SJSA1 (cell line): ENCODE measurements at places on chromosomes 2 and 18. TPM values are rescaled to one million over a fixed set of nuclear protein-coding genes. Genes with fewer than 3 reads are reported as not detected.

DNA sequence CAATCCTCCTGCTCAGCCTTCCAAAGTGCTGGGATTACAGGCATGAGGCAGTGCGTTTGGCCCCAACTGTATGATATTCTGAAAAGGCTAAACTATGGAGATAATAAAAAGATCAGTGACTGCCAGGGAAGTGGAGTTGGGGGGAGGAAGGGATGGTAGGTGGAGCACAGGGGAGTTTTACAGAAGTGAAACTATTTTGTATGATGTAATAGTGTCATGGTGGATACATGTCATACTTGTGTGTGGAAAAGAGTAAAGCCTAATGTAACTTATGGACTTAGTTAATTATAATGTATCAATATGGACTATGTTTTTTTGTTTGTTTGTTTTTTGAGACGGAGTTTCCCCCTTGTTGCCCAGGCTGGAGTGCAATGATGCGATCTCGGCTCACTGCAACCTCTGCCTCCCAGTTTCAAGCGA, 2.9 kb upstream of the GGCX start:
- no peak for DNase-seq
- peaks cover 8% of the 10 kb centered on the region for H3K36me3 ChIP-seq
- no peak overlapping the region for H3K4me3 ChIP-seq
- H3K4me1 ChIP-seq: peaks cover 7% of the 10 kb centered on the region; the same call in 1 of the 2 replicates

- no peak for DNase-seq
- H3K36me3 ChIP-seq: no peaks in the 10 kb centered on the region
- no peak overlapping the region for H3K27ac ChIP-seq
- H3K4me3 ChIP-seq: no peak overlapping the region
- no peaks in the 10 kb centered on the region for H3K4me1 ChIP-seq
Measured at GRCh38 chr18:4276953-4277585, 178.0 kb downstream of the DLGAP1 start.

The SPP2 gene
- not detected in 2 replicates for total RNA-seq

GRCh38 chr18:78713069-78713468, 266.5 kb upstream of the SALL3 start:
- no peak overlapping the region for H3K4me3 ChIP-seq
- H3K27me3 ChIP-seq: no peaks in the 10 kb centered on the region
- H3K4me1 ChIP-seq: no peaks in the 10 kb centered on the region
- no peaks in the 10 kb centered on the region for H3K36me3 ChIP-seq
- no peak overlapping the region for H3K27ac ChIP-seq

The LCT gene
- not detected in 2 replicates for total RNA-seq

- H3K4me1 ChIP-seq: no peaks in the 10 kb centered on the region
- H3K27ac ChIP-seq: no peak overlapping the region
- no peaks in the 10 kb centered on the region for H3K36me3 ChIP-seq
- DNase-seq: no peak
Measured at GRCh38 chr2:71864085-71864484, 283.6 kb downstream of the CYP26B1 start.

DNA sequence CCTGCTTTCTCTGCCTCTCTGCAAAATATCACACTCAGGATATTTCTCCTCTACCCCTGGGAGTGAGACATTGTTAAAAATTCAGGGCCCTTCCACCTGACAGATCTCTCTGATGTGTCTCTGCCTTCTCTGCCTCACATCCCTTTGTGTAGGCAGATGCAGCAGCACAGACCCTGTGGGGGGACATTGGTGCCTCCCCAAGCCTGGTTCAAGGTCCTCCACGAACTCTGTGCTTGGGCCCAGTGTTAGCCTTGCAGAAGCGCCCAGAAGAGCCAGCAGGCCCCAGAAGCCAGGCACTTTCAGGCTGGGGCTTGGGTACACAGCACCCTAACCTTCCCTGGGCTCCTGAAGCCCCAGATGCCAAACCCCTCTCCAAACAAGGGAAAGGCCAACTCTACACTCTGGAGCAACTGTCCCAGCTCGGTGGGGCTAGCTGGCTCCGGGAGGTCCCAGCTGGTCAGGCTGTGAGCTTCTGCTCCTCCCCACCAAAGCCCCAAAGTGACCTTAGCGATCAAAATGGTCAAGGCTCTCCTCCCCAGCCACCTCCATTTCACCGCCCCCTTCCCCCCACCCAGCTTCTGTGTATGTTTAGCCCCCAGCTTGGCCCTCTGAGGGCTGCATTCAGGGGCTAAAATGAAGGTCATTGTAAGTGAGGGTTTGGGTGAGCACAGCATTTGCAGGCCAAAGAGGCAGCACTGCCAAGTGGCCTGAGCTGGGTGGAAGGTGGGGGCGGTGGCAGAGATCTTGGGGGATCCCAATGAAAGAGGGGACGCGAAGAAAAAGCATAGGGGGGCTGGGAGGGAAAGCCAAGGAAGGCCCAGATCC, 2.6 kb downstream of the HOXD9 start:
- peaks cover 19% of the 10 kb centered on the region for H3K4me1 ChIP-seq
- no peak overlapping the region for H3K4me3 ChIP-seq
- peaks cover 13% of the 10 kb centered on the region; the same call in 1 of the 2 replicates for H3K27me3 ChIP-seq
- DNase-seq: no peak
- H3K27ac ChIP-seq: no peak overlapping the region

DNA sequence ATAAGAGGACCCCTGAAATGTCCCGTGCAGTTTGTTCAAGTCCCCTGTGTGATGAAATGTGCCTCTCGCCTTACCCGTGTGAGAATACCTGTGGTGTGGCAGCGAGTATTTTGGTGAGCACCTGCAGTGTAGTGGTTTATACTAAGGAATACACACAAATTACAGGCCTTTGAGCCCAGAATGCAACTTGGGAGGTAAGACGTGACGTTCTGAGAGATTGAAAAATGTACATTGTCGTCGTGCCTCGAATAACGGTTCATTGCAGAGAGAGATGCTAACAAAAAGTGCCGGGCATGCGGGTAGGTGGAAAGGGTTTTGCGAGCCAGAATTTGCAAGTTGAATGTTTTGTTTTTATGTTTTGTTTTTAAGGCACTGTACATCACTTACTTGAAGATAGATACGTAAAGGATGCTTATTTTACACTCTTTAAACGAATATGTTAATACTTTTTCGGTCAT, 867 bp downstream of the RBBP8 start:
- H3K36me3 ChIP-seq: peaks cover 13% of the 10 kb centered on the region
- H3K4me3 ChIP-seq: peak overlapping the region; percentile 65

DNA sequence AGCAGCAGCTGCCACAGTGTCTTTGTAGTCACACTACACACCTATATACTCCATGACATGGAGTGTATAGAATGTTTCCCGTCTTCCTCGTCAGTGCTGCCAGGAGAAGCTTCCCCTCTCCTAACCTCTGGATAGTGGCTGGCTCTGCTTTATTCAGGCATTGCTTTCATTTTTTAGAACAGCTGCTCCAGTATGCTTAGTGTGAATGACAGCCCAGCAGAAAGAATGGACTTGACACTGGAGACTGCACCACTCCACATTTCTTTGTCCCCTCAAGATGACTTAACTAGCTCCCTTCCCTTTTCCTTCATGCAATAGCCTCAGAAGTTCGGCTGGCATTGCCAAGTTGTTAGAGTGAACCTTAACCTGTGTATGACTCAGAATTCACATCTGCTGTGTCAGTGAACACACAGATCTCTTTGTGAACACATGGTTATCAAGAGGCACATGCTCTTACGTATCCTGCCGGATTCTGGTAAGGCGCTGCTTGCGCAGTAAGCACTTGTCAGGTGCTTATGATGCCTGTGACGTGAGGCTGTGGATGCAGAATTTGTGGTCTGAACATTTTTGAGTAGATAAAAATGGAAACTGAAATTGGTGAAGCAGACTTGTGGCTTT, 73.9 kb downstream of the NEDD4L start:
- H3K36me3 ChIP-seq: no peaks in the 10 kb centered on the region
- no peak overlapping the region for H3K4me3 ChIP-seq
- no peaks in the 10 kb centered on the region for H3K27me3 ChIP-seq
- no peak overlapping the region for H3K27ac ChIP-seq

DNA sequence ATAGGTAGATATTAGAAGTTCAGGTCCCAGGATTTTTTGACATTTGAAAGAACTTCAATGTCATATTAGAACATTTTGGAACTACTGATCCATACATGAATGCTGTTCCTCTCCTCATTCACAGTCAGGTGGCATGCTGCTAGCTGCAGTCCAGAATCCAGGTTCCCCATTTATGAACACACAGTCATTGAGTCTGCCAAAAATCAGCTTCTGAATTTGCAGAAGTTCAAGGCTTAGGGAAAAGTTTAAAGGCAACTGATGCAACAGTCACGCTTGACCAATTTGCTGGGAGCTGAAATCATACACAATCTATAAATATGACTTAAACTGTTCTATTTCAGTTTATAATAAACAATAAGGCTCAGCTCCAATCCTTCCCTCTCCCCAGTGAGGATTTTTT, 17.3 kb upstream of the TTR start:
- H3K27ac ChIP-seq: no peak overlapping the region
- no peaks in the 10 kb centered on the region for H3K36me3 ChIP-seq
- no peak for DNase-seq
- no peak overlapping the region for H3K4me3 ChIP-seq
- no peaks in the 10 kb centered on the region for H3K27me3 ChIP-seq

DNA sequence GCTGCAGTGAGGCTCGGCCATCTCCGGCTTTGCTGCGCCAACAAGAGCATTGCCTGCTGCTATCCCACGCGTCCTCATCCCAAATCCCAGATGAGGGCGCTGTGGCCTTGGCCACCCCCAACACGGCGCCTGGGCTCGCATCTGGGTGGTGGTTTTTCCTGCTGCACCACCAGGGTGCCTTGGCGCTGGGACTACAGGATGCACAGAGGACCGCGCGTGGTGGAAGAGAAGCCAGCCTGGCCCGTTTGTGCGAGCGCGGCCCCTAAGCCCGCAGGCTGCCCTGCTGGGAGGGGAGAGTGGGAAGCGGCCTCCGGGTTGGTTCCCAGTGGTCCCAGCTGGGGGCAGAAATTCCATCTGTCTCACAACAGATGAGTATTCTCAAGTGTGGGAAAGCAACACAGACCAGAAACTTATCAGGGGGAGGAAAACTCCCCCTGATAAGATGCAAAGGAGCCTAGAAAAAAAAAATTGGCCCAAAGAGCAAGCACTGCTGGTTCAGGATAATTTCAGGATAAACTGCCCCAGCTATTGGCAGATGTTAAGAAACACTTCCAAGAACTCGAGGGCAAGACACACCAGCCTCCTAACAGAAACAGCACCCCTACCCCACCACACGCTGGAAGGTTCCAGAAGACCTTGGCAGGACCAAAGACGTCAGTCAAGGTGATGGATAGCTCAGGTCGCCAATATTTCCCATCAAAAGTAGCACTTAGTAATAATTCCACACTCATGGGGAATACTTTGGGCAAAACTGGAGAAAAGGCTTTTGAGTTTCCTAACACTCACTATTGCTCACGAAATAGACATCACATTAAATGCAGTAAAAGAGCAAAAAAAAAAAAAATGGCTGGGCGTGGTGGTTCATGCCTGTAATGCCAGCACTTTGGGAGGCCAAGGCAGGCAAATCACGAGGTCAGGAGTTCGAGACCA, 152.1 kb downstream of the PXDN start:
- no peaks in the 10 kb centered on the region for H3K36me3 ChIP-seq
- peak; percentile 58 for DNase-seq
- no peak overlapping the region for H3K27ac ChIP-seq
- peaks cover 62% of the 10 kb centered on the region for H3K4me1 ChIP-seq
- no peaks in the 10 kb centered on the region for H3K27me3 ChIP-seq

DNA sequence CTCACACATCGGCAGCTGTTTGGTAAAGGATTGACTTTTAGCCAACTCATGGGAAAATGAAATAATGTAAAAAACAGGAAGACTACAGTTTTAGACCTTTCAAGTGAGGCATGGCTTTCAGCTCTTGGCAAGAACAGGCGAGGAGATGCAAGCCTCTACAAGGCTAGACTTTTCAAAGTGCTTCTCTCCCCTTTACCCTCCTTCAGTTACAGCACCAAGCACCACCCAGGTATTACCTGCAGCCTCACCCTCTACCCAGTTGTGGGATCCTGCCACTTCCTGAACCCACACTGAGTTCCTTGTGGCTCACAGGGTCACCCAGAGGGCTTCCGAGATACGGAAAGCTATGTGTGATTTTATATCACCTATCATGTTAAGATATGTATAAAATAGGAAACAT, 14.7 kb downstream of the UGT1A10 start:
- no peak overlapping the region for H3K27ac ChIP-seq
- H3K36me3 ChIP-seq: no peaks in the 10 kb centered on the region
- DNase-seq: no peak
- no peaks in the 10 kb centered on the region for H3K4me1 ChIP-seq
- H3K4me3 ChIP-seq: no peak overlapping the region
- no peaks in the 10 kb centered on the region; the same call in none of the 2 replicates for H3K27me3 ChIP-seq

The SPRED2 gene
- 4.9 and 6.1 TPM in 2 replicates for total RNA-seq

- H3K4me3 ChIP-seq: no peak overlapping the region
- H3K36me3 ChIP-seq: no peaks in the 10 kb centered on the region
- H3K27ac ChIP-seq: no peak overlapping the region
- H3K4me1 ChIP-seq: no peaks in the 10 kb centered on the region
- H3K27me3 ChIP-seq: 0 out of 2 replicates have a peak, but pooled peaks cover 3% of the 10 kb centered on the region
Measured at GRCh38 chr2:126864861-126865260, 33.8 kb upstream of the TEX51 start.

DNA sequence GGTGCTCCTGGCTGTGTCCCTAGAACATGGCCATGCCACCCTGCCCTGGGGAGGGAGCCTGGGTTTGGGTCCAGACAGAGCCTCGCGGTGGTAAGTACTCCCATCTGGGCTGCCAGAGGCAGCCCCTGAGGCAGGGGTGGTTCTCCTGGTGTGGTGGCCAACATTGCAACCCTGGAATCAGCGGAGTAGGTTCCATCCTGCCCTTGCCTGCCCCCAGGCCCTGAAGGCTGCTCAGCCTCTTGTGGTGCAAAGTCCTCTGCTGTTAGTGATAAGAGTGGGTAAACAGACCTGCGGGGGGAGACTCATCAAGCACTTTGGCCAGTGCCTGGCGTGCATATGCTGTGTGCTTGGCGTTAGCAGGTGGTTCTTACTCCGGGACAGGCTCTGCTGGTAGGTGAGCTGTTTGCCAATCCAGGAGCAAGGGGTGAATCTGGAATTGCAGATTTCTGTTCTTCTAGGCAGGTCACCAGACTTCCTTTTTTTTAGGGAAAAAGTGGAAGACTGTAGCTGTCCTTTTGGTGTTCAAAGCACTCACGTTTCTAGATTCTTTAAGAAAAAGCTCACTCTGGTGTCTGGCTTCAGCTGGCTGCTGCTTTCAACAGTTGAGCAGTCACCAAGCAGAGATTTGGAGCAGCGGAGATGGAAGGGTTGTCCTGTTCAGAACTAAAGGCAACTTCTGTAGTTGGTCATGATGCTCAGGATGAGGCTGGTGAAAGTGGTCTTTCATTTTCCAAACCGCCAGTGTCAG, 3.2 kb downstream of the CNNM3 start:
- H3K27ac ChIP-seq: no peak overlapping the region
- no peak overlapping the region for H3K4me3 ChIP-seq
- peaks cover 29% of the 10 kb centered on the region for H3K4me1 ChIP-seq
- peaks cover 20% of the 10 kb centered on the region for H3K36me3 ChIP-seq
- H3K27me3 ChIP-seq: no peaks in the 10 kb centered on the region

- no peaks in the 10 kb centered on the region for H3K27me3 ChIP-seq
- DNase-seq: peak; percentile 73
- no peak overlapping the region for H3K4me3 ChIP-seq
- peaks cover 49% of the 10 kb centered on the region for H3K36me3 ChIP-seq
- peak overlapping the region; percentile 65 for H3K27ac ChIP-seq
Measured at GRCh38 chr2:224882291-224883171, 159.7 kb downstream of the DOCK10 start.

The POTEF gene
- not detected in 2 replicates for total RNA-seq

The REG3A gene
- not detected in 2 replicates for total RNA-seq
